GM04503 (cell line): ENCODE measurements at places on chromosomes 5 and 9.

DNA sequence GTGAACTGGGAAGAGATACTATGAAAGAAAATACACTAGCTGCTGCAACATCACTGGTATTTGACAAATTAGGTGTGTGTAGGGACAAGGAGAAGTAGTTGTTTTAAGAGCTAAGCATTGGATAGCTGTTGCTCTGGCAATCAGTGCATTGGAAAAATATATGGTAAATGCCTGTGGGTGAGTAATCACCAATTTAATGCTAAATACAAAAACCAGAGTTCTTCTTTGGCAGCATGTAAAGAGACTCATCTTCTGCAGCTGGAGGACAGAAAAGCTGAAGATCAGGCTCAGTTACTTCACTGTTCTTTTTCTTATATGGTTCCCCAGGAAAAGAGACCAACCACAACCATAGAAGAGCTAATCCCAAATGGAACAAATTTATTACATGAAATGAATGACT is 201.8 kb upstream of the MPDZ start:
- DNase-seq: no peak

GRCh38 chr5:9932770-9933169 is 302.6 kb upstream of the TAS2R1 start:
- DNase-seq: peak; percentile 49

- no peak for DNase-seq
Measured at GRCh38 chr5:149268928-149269557, 2.6 kb upstream of the AFAP1L1 start.

DNA sequence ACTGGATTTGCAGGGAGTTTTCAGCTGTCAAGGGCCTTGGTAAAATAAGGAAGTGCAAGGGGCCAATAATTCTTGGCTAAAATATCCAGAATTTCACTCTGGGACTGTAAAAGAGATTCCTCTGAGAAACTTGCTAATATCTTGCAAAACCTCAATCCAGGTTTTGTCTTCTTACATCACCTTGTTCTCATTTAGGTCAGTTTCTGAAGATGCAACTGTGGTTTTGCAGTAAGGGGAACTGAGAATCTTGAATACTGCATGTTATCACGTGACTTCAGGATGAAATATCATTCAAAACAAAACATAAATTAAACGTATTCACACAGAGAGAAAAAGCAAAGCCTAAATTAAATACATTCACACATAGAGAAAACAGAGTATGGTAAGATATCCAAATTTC is 35.0 kb upstream of the RIC1 start:
- DNase-seq: no peak

DNA sequence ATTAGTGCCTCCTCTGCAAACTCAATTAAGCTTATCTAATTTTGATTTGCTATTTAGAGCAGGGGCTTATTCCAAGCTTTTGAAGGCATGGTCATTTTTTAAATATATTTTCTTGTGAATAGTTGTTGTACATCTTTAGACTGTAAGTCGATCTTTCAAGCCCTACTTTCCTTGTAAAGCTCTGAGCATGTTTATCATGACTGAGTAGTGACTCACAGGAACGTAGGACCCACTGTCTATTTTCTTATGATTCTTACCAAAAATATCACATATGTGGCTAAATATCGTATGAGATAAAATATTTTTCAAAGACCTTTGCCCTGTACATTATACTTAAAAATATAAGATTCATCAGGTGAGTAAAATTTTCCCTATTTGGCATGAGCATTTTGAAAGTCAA is 440.4 kb upstream of the GRIN3A start:
- DNase-seq: no peak

DNA sequence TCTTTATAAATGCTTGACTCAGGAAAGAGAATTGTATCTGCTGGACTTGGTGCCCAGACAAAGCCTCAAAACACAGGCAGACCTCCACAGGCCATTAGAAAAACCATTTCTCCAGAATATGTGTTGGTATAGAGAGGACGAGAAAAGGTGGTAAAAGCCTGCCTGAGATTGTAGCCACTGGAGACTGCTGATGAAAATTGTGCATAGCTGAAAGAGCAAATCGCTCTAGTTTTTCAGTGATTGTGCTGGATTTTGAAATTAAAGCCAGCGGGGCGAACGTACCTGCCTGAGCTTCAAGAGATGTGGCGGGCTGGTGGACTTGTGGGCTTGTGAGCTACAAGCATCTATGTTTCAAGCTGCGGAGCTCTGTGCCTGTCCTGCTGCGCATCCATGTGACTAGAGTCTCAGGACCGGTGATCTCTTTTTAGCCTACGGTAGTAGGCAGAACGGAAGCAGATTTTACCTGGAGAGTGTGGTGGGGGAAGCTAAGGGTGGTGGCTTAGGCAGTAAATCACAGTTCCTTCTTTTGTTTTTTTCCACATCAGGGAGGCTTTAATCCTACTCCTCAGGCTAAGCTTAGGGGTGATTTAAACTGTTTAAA is 193.6 kb downstream of the SREK1 start:
- no peak for DNase-seq

DNA sequence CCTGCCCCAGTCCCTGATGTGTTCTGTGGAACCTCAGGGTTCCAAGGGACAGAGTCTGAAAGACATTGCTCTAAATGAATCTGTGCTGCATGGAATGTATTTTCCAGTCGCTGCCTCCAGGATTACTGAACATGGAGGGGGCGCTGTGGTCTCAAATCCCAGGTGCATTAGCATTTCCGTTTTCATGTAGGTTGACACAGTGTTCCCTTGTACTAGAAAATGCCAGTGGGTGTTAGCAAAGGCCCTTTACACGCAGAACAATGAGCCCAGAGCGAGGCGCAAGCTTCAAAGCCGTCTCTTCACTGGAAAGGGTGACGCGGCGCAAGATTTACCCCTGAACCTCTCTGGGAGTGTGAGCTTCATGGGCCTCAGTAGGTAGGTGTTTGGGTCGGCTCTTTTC is 308.3 kb downstream of the SLIT3 start:
- no peak for DNase-seq

DNA sequence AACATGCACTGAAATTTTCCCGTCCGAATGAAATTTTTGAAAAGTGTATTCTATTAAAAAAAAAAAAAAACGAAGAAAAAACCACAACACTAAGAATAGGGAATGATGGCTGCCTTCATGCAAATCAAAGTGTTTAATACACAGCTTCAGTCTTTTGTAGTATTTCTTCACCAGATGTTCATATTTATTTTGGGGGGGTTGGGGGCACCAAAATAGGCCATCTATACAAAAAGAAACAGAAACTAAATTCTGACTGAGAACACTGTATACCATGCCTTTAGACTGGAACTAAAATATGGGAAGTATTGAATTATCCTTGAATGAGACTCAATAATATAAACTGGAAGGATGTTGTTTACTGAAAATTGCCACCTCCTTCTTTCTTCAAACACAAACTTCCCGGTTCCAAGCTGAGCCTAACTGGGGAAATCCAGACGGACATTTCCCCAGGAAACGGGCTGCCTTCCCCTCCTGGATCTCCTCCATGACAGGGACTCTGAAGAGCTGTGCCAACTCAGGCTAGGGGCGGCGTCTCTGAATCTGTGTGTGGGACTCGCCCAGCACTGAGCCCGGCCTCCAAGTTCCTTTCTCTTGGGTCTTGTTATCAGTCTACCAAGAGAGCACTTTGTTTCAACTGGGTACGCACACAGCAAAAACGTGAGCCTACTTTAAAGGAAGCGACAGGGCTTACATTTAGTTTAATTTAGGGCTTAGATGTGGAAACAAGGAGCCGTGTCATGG is 511.3 kb upstream of the ADAMTS16 start:
- DNase-seq: no peak

- no peak for DNase-seq
Measured at GRCh38 chr5:150397782-150398721, 14.7 kb downstream of the CD74 start.

DNA sequence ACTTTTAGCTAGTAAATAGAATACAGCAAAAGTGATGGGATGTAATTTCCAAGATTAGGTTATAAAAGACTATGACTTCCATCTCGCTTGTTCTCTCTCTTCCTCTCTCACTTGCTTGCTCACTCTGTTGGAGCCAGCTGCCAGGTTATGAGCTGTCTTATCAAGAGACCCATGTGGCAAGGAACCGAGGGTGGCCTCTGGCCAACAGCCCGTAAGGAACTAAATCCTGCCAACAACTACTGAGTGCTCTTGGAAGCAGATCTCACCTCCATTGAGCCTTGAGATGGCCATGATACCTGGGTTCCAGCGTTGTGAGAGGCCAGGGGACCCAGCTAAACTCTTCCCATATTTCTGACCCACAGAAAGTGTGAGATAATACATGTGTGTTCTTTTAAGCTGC is 636.1 kb downstream of the ACTL7B start:
- DNase-seq: no peak

DNA sequence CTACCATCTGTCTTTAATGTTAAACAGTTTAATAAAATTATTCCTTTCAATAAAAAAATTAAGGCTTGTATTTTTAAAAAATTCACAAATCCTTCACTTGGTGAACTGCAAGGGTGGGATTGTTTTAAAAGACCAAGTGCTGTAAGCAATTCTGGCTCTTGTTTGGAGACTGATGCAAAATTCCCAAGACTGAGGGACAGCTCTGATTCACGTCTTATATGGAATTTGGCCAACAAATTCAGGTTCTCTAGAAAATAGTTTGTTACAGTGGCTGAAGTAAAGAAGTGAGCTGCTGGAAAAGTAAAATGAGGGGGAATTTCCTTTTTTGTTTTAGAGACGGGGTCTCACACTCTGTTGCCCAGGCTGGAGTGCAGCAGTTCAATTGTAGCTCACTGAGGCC is 58.3 kb downstream of the PRELID2 start:
- no peak for DNase-seq

GRCh38 chr5:88290801-88291200 is 22.2 kb upstream of the TMEM161B start:
- no peak for DNase-seq

GRCh38 chr5:40557501-40557900 is 122.2 kb upstream of the PTGER4 start:
- no peak for DNase-seq

- no peak for DNase-seq
Measured at GRCh38 chr5:80092486-80093107, 57.4 kb downstream of the THBS4 start.

GRCh38 chr5:174239718-174240117 is 194.2 kb downstream of the NSG2 start:
- no peak for DNase-seq

- no peak for DNase-seq
Measured at GRCh38 chr9:95073042-95073607, 244.4 kb downstream of the FANCC start.

DNA sequence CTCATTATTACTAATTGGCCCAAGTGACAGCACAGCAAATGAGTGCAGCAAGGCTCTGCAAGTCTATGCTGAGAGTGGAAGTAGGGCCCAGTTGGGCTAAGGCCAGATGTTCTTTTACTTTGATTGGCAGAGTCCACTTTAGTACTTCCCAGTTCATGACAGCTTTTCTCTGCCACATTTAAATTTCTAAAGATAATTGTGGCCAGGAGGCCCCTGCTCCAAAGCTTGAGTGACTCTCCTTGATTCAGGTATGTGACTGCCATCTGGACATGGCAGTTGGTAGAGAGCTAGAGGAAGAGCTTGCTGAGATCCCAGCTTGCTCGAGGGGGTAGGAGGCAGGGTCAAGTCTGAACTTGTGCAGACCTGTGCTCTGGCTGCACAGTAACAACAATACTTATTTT is 154.1 kb downstream of the CARTPT start:
- no peak for DNase-seq

- DNase-seq: no peak
Measured at GRCh38 chr5:102531506-102531905, 32.7 kb upstream of the SLCO6A1 start.

DNA sequence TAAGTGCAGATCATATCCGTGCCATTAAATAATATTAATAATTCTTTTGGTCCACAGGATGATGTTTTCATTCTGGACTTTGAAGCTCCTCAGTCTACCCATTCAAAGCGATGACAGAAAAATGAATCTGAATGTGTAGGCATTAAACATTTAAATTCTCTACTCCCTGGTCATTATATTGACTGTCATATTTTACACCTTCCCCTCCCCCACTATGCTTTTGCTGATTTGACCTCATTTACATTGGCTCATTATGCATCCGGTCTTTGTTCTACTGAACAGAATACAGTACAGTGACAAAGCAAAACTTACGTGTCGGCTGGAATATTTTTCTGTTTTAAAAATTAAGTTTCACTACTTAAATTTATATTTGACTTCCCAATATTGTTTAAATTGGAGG is 289.7 kb upstream of the TMEM161B start:
- DNase-seq: no peak

- no peak for DNase-seq
Measured at GRCh38 chr5:39863926-39864552, 439.3 kb upstream of the DAB2 start.

DNA sequence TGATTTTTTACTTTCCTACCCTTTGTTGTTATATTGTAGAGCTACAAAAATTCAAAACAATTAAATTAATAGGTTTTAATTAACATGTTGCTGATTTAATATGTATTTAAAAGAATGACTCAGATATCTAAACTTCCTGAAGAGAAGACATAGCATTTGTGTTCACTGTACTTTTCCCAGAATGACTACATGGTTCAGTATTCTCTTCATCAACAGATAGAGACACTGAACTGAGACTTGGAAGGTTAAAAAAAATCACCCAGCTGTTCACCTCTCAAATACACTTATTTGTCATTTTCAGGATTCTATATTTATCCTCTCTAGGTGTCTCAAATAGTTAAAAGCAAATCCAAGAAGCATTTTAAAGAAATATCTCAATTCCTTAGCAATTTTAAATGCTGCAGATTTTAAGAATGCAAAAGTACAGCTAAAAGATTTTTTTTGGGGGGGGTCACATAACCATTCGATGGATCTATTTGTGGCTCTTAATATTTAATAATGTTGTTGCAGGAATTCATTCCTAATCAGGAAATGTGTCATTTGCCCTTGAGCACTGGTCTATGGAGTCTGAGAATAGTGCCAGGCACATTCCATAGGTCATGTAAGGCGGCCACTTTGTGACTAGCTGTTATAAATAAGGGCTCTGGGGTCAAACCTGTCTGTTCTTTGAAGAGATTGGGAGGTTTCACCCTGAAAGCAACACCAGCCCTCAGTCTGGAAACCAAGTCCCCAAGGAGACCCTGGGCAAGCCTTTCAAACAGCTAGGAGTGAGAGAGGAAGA is 463.1 kb downstream of the NR2F1-AS1 start:
- no peak for DNase-seq

DNA sequence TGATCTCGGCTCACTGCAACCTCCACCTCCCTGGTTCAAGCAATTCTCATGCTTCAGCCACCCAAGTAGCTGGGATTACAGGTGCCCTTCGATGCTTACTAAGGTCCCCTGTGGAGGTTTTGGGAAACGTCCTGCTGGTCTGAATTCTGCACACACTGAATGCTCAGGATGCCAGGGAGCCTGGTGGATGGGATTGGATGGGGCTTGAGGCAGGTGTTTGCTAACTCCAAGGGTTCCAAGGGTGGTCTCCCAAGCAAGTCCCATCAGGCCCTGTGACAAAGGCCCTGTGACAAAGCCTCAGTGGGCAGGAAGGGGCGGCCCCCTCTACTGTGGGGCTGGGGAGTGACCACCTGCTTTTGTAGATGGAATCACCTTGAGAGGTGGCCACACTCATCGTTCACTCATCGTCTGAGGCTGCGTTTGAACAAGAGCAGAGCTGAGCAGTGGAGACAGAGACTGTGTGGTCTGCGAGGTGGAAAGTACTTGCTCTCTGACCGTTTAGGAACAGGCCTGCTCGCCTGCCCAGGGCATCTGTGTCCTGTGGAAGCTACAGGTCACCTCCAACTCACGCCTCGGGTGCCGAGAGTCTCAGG is 40.2 kb downstream of the MRPL36 start:
- no peak for DNase-seq
